GM12878 (cell line): ENCODE measurements at places on chromosomes 1 and 21. TPM values are rescaled to one million over a fixed set of nuclear protein-coding genes. Genes with fewer than 3 reads are reported as not detected.

Gene ETV3L
- total RNA-seq: 0.96 and 1.3 TPM in 2 replicates

GRCh38 chr1:246161626-246162025 is 345.5 kb downstream of the SMYD3 start:
- H3K36me3 ChIP-seq: no peaks in the 10 kb centered on the region
- H3K27me3 ChIP-seq: no peaks in the 10 kb centered on the region
- no peak overlapping the region for H3K4me3 ChIP-seq
- no peak for DNase-seq
- H3K4me1 ChIP-seq: no peaks in the 10 kb centered on the region
- no peak overlapping the region for H3K27ac ChIP-seq

Gene PRAMEF13
- total RNA-seq: not detected in 2 replicates

- no peaks in the 10 kb centered on the region for H3K27me3 ChIP-seq
- DNase-seq: no peak
- no peak overlapping the region for H3K27ac ChIP-seq
- H3K4me1 ChIP-seq: no peaks in the 10 kb centered on the region
Observed at GRCh38 chr1:73104749-73105148, 822.4 kb upstream of the NEGR1 start.

GRCh38 chr21:20802201-20802600 is 196.0 kb upstream of the NCAM2 start:
- H3K27me3 ChIP-seq: no peaks in the 10 kb centered on the region
- no peak overlapping the region for H3K4me3 ChIP-seq
- no peaks in the 10 kb centered on the region for H3K36me3 ChIP-seq
- H3K27ac ChIP-seq: no peak overlapping the region

Gene SAMSN1
- 40.0 and 45.5 TPM in 2 replicates for total RNA-seq

Gene GUCA2B
- total RNA-seq: not detected in 2 replicates

Gene RYR2
- total RNA-seq: 0.03 TPM in 1 of 2 replicates, not detected in the other

DNA sequence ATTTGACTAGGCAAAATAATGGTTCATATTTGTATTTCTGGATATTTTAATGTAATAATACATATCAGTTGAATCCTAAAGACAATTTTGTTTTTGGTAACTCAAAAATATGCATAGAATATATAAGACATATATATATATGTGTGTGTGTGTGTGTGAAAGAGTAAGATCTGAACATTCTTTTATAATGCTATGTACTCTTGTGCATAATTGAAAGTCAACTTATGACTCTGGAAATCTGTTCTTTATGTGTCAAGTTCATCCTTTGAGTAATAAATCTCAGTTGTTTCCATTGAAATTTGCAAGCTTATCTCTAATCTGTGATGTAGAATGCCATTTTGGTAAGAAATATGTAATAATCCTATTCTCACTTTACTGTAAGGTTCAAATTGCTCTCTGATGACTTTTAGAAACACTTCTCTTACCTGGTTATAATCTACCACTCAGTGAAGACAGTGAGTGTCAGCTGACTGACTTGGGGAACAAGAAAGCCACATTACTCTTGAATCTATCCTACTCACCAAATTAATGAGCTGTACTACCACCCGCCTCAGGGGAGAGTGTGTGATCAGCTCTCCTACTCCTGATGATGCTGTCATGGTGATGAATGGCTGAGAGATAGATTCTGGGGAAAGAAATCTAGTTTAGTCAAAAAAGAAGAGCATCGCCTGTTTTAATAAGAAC is 15.0 kb upstream of the NEK7 start:
- no peaks in the 10 kb centered on the region for H3K36me3 ChIP-seq
- H3K27me3 ChIP-seq: no peaks in the 10 kb centered on the region
- H3K4me3 ChIP-seq: no peak overlapping the region
